ENCODE measurements at places on chromosomes 6 and 20. TPM values are rescaled to one million over a fixed set of nuclear protein-coding genes. Genes with fewer than 3 reads are reported as not detected.

The CST3 gene
- total RNA-seq: 576 TPM

The PBOV1 gene
- total RNA-seq: not detected

The RPP21 gene
- 25.7 TPM for total RNA-seq

The CDH4 gene
- total RNA-seq: 0.05 TPM

The GNAS-AS1 gene
- 0.25 TPM for total RNA-seq

The NXT1 gene
- total RNA-seq: 7.3 TPM

The LST1 gene
- total RNA-seq: 6.5 TPM

The NRSN2 gene
- total RNA-seq: 17.5 TPM

The SLC22A1 gene
- total RNA-seq: 0.27 TPM

The SPEF1 gene
- 0.33 TPM for total RNA-seq

The BMP7 gene
- 19.9 TPM for total RNA-seq

The AIG1 gene
- total RNA-seq: 76.5 TPM

The MED20 gene
- 18.1 TPM for total RNA-seq

The HLA-DOA gene
- total RNA-seq: 1.8 TPM

The TSBP1 gene
- not detected for total RNA-seq

The FAXC gene
- 0.49 TPM for total RNA-seq

The IRAK1BP1 gene
- 4.7 TPM for total RNA-seq

The CASS4 gene
- total RNA-seq: 0.47 TPM

The AGER gene
- 1.8 TPM for total RNA-seq

The CRIP3 gene
- 42.3 TPM for total RNA-seq

The PROKR2 gene
- not detected for total RNA-seq

The HLA-DQA1 gene
- 5.4 TPM for total RNA-seq

The PTPRT gene
- 0.08 TPM for total RNA-seq

The SLC17A1 gene
- total RNA-seq: not detected

The ACTL10 gene
- total RNA-seq: 0.22 TPM

The CRNKL1 gene
- total RNA-seq: 18.0 TPM

The RAB44 gene
- 0.05 TPM for total RNA-seq

The TMEM200A gene
- not detected for total RNA-seq

The WFDC12 gene
- total RNA-seq: not detected

The FAM209B gene
- 0.47 TPM for total RNA-seq

The BMP6 gene
- total RNA-seq: 5.2 TPM

The SAMD10 gene
- total RNA-seq: 5.6 TPM

The CLPSL1 gene
- not detected for total RNA-seq

The PACSIN1 gene
- total RNA-seq: 15.2 TPM

The GPX5 gene
- not detected for total RNA-seq

The TUBB1 gene
- total RNA-seq: 0.30 TPM

The ENPP1 gene
- total RNA-seq: 2.9 TPM

The RWDD1 gene
- total RNA-seq: 73.3 TPM

The SIRPB1 gene
- total RNA-seq: 0.27 TPM

The PPP1R16B gene
- total RNA-seq: 6.3 TPM

The FKBP1C gene
- total RNA-seq: 0.63 TPM
